ENCODE measurements at places on chromosomes 11 and 22.

GRCh38 chr11:3202759-3203158 lies 15.9 kb downstream of the MRGPRG start:
- DNase-seq, result no peak

- DNase-seq, result peak; percentile 35
Measured at GRCh38 chr22:49882519-49883293, 29.1 kb downstream of the ZBED4 start.

DNA sequence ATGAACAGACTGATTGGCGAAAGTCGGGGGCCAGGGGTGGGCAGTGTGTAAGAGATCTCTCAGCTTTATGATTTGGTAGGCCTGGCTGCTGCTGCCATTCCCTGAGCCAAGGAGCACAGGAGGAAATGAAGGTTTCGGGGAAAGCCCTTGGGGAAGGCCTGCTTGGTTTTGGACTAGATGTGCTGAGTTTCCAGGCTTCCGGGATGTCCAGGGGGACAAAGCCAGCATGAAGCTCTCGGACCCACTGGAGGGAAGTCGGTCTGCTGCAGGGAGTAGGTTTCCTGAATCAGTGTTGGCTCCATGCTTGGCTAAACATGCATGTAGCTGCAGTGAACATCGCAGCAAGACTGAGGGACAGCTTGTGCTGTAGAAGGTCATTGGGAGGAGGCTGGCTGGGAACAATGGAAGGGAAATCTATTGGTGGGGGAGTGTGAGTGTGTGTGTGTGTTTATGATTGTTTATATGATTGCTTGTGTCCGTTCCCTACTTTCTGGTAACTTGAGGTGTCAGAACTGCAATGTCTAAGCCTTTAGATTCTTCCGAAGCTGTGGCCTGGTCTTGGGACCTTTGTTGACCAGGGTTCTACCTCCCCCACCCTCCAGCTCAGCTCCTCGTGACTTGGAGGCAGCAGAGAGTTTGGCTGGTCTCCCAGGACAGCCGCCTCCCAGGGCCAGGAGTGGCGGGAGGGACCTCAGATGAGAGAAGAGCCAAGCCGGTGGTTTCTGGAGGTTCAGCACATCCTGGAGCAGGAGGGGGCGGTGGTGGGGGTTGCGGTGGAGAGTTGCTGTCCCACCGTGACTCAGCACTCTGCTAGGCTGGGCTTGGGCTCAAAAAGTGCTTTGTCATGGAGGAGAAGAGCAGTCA lies 4.0 kb upstream of the FTH1 start:
- peak; percentile 97 for DNase-seq

- no peak for DNase-seq
Measured at GRCh38 chr11:32068134-32068870, 22.6 kb upstream of the RCN1 start.

DNA sequence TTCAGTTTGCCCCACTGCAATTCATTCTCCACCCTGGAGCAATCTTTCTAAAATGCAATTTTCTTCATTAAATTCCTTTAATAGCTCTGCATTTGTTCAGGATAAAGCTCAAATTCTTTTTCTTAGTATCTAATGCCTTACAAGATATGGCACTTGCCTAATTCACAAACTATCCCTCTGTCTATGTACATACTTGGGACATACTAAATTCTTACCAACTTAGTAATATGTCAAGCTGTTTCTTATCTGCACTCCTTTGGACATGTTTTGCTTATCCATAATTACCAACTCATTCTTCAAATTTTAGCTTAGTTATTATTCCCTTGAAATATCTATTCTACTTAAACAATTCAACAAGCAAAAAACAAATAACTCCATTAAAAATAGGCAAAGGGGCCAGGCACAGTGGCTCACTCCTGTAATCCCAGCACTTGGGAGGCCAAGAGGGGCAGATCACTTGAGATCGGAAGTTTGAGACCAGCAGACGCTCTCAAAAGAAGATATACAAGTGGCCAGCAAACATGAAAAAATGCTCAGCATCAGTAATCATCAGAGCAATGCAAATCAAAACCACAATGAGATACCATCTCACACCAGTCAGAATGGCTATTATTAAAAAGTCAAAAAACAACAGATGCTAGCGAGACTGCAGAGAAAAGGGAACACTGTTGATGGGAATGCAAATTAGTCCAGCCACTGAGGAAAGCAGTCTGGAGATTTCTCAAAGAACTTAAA lies 96.9 kb downstream of the FAM76B start:
- DNase-seq, result no peak

DNA sequence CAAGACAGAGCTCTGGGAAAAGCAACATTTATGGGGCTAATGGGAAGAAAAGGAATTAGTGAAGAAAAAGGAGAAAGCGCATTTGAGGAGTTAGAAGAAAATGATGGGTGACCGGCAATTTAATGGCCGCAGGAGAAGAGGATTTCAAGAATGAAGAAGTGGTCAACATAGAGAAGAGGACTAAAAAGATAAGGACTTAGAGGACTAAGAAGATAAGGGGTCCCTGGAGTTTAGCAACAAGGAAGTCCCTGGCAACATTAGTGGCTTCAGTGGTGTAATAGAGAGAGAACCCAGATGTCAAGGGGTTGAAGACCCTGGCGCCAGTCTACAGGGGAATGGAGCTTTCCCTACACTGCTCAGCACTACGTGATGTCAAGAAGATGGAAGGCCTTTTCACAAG lies 32.3 kb downstream of the WEE1 start:
- DNase-seq, result no peak

GRCh38 chr22:43854786-43855271 lies 7.5 kb downstream of the SULT4A1 start:
- no peak for DNase-seq

- no peak for DNase-seq
Measured at GRCh38 chr22:23393721-23394320, 186.3 kb downstream of the IGLL1 start.

DNA sequence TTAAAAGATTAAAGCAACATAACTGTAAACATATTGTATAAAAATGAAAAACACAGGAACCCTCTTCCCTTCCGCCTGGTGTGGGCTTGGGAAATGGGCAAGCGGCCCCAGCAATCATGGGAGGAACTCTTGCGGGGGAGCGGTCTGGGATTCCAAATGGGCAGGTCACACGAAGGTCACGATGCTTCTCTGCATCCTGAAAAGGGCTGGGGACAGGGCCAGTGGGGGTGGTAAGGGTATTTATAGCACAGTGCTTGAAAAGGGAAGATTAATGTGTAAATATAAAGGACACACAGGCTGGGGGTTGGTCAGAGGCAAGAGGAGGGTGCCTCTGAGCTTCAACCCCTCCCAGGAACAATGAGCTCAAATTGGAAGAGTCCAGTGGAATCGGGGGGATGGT lies 46.9 kb upstream of the OR4B1 start:
- DNase-seq, result no peak

DNA sequence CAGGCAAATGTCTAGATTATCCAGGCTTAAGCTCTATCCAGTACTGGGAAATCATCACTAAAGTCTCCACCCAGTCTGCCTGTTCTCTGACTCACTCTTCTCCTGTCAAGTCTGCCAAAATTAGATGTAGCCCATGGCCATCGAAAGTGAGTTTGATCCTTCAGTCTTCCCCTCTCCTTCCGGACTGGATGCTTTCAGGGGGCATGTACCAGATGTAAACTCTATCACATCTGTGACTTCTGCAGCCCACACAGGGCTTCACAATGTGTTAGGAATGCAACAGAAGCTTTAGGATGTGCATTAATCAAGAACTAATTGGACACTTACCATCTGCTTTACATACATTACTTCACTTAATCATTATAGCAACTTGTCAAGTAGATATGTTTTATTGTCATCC lies 12.3 kb downstream of the ME3 start:
- DNase-seq, result no peak
